ELR (cell line): ENCODE measurements at places on chromosomes 1 and 21.
A peak's percentile ranks its signal among the peaks of the same experiment; 100 is the strongest.

GRCh38 chr1:118786454-118787155 is 201.5 kb downstream of the TBX15 start:
- no peak for DNase-seq

GRCh38 chr1:185045814-185046492 is 595 bp downstream of the RNF2 start:
- peak; percentile 63 for DNase-seq

DNA sequence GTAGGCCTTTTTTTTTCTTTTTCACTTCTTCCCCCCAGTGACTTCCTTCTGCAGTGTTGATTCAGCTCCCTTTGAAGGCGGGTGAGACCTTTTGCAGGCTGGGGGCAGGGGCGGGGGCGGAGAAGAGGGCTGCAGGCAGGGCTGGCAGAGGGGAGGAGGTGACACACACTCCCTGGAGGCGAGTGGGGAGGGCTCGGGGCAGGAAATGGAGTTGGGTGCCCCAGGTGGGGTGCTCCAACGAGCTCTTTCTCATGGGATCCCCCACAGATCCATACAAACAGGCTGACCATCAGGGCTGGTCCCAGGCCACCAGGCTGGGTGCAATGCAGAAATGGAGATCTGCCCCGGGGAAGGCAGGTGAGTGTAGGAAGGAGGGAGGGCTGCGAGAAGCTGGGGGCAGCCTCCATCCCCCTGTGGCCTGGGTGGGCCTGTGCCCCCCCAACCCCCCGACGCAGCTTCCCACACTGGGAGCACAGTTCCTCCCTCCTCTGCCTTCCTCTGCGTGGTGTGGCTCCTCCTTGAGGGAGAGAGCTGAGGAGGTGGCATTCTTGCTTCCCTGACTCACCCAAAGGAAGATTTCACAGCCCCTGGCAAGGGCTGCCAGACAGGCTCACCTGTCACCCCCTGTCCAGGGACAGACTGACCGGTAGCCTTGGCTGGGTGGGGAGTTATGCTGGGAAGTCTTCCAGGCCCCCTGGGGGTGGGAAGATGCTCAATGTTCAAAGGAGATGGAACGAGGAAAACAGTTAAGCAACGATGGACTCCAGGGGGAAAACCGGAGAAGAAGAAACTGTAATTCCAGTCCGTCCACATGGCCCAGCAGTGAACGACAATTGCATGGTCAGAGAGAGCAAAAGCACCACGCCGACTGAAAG is 7.1 kb upstream of the ITGB2 start:
- peak; percentile 79 for DNase-seq

DNA sequence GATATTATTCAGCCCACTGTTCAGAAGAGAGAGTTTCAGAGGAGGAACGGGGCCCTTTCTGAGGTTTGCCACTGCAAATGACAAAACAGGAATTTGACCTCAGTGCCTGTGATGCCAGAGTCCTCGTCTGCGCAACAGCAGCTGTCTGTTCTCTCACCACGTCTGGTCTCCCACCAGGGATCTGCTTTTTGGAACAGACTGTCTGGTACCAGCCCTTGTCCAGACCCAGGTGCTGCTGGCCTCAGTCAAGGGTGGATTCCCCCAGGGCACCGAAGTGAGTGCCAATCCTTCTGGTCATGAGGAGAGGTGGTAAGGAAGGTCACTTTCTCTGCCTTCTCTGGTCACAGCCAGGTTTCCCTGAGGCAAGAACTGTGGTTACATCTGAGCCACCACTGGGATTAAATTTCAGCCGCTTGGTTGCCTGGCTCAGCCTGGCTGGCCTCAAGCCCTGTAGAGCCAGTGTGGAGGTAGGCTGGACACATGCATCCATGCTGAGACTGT is 2.3 kb upstream of the BCAN start:
- peak; percentile 63 for DNase-seq

DNA sequence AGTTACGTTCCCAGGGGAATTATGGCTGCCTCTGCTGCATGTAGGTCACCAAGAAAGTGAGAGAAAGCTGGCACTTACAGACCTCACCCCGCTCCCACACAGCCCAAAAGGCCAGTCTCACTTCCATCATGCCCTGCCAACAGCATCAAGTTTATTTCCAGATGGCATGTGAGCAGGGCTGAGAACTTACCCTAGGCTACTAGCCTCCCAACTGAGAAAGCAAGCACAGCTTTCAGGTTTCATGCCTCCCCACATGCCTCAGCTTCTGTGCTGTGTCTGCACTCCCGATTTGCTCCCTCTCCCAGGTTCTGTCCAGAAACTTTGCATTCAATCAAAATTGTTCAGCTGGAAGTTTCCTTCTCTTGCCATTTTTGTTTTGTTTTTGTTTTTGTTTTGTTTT is 59.1 kb upstream of the CRB1 start:
- DNase-seq, result no peak

DNA sequence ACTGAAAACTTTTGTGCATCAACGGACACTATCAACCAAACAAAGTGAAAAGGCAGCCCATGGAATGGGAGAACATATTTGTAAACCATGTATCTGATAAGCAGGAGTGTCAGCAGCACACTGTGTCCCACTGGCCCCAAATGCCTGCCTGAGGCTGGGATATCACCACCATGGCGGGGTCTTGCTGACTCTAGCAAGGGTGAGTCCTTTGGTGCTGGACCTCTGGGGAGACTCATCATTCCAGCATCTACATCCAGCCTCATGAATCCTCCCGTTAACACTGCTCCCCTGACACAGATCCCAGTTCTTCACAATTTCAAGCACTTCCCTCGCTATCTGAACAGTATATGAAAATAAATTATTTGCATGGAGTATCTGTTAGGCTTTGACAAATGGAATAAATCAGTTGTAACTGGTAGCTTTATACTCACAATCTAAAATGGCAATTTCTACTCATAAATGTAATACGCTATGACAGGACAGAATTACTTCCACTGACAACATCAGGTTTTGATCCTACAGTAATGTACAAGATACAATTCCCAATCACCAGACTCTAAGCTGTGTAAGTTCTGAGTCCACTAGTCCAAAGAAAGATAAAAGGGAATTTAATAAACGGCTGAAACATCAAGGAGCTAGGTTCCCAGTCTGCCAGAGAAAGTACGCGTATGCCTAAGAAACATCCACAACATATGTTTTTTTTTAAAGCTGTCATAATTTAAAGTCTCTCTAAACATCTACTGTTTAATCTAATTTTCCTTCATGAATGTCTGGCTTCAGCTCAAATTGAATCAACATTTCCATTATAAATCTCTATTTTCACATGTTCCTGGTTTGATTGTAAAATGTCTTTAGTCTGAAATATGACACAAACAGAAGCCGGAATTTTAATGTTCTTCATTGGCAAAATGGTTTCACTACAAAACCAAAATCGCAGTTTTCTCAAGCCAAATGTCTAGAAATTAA is 95.1 kb downstream of the SIPA1L2 start:
- no peak for DNase-seq

GRCh38 chr21:30348506-30348905 is at the start of gene KRTAP23-1:
KRTAP23-1 (minus strand) TSS chr21:30348606; CDS start chr21:30348606, 0 bp downstream.
- no peak for DNase-seq

- DNase-seq, result no peak
Measured at GRCh38 chr1:205569411-205570172, 62.2 kb downstream of the ELK4 start.

GRCh38 chr1:97943354-97943753 is 22.5 kb upstream of the DPYD start:
- peak; percentile 86 for DNase-seq

GRCh38 chr1:171501305-171502024 is 16.1 kb downstream of the PRRC2C start:
- DNase-seq, result no peak

- no peak for DNase-seq
Measured at GRCh38 chr21:36310016-36310415, 10.0 kb upstream of the MORC3 start.

DNA sequence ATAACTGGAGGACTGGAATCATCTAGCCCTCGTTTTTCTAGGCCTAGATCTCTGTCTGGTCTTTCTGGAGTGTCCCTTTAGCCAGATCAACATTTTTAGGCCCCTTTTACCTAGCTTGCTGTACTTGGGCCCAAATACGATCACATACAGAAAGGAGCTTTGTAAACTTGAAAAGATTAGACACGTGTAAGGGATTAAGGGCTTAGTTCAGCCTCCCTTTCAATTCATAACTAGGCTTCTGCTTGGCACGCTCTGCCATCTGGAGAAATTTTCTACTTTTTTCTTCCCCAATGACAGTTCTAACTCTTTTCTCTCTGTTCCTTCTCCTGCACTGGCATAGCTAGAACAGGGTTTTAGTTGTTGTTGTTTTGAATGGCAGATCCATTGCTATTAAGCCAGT is 153.3 kb upstream of the BEND5 start:
- no peak for DNase-seq

- no peak for DNase-seq
Measured at GRCh38 chr1:212949771-212950170, 570 bp upstream of the VASH2 start.

- DNase-seq, result no peak
Measured at GRCh38 chr1:55929652-55930051, 649.7 kb downstream of the PLPP3 start.

GRCh38 chr21:33278721-33279120 is 12.6 kb downstream of the IL10RB start:
- DNase-seq, result peak; percentile 35

DNA sequence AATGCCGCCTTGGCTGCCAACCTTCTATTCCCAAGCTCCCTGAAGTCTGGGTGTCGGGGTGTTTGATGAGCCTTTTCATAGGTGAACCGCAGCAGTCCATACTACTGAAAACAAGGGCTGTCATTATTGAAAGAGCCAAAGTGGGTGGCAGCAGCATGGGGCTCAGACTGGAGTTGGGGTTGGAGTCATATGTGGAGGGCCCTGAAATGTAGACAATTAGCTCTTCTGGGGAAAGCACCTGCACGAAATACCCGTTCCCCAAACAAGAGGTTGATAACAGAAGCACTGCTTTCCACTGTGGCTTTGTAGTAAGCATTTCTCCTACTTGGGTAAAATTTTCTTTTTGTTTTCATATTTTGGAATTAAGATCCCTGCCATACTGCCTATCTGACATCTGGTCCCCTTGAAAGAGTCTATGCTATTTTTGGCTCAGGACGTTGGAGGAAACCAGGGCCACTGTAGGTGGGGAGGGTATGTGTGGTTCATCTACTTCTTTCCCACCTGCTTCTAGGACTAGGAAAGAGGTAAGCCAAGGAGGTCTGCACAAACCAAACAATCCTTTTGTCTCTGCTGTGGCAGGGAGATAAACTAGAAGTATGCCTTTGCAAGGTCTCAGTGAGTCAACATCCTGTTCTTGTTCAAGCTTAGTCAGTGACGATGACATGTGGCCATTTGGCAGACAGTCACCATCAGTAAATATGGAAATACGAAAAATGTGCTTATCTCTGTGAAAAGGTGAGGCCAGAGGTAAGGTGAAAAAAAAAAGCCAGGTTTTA is 197.0 kb upstream of the UBE2U start:
- DNase-seq, result peak; percentile 71
